Stimulated activated CD8-positive, alpha-beta memory T cell treated with anti-CD3 and anti-CD28 coated beads, Interleukin-4, amount 100 ng/mL, for 1 hour (primary cell): ENCODE measurements at places on chromosomes 5 and 9.

DNA sequence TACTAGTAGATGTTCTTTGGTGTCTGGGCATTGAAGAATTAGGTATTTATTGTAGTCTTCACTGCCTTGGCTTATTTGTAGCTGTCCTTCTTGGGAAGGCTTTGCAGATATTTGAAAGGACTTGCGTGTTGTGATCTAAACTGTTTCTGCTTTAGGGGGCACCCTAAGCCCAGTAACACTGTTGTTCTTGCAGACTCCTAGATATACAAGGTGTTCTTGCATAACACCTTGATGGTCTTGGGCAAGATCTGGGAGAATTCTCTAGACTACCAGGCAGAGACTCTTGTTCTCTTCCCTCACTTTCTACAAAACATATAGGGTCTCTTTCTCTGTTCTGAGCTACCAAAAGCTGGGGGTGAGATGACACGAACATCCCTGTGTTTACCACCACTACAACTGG, 179.1 kb downstream of the FAM170A start:
- no peak for DNase-seq

GRCh38 chr5:54443270-54443669, 12.2 kb upstream of the HSPB3 start:
- DNase-seq: no peak

GRCh38 chr5:1851290-1851934, 31.3 kb downstream of the IRX4 start:
- DNase-seq: no peak

- no peak for DNase-seq
Measured at GRCh38 chr9:84778570-84778969, 109.0 kb downstream of the NTRK2 start.

- DNase-seq: no peak
Measured at GRCh38 chr5:132812123-132812765, 858 bp upstream of the SOWAHA start.

- DNase-seq: no peak
Measured at GRCh38 chr5:112529525-112529924, 110.4 kb upstream of the EPB41L4A start.

DNA sequence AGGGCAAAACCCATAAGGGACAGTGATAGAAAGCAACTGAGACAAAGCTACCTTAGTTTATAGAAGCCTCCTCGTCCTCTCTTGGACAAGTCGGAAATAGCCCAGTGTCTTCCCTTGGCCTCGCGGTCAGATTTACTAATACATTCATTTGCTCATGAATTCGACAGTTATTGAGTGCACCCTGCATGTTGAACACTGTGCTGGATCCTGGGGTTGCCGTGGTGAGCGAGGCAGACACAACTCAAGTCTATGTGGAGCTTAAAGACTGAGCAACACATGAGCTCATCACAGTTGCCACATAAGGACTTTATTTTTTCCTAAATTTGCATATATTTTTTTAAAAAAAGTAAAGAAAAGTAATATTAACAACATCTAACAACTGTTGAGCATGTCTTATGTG, 411.1 kb upstream of the ITGA1 start:
- DNase-seq: no peak

DNA sequence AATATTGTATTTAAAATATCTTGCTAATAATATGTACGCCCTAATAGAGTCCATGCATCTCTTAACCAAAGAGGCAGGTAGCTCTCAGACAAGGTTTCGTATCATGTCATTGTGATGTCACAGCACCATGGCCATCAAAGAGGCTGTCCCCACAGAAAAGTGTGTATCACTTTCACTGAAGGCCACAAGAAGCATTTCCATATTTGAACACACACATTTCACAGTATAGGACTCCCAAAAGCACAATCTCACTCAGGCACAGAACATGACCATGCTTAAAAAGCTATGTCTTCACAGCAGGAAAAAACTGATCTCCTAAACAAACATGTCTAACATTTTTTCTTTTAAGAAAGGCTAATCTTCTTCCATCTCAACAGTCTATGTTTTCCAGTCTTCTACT, 133.8 kb downstream of the DENND1A start:
- DNase-seq: no peak

- no peak for DNase-seq
Measured at GRCh38 chr5:11105696-11106095, 344.7 kb upstream of the DAP start.

GRCh38 chr9:115883467-115884329, 269.9 kb upstream of the PAPPA start:
- DNase-seq: no peak

GRCh38 chr9:82108941-82109340, 120.4 kb downstream of the SPATA31D1 start:
- no peak for DNase-seq

GRCh38 chr5:109697339-109697738, 7.6 kb downstream of the MAN2A1 start:
- DNase-seq: no peak

- DNase-seq: no peak
Measured at GRCh38 chr9:38437193-38437823, 13.1 kb upstream of the IGFBPL1 start.

DNA sequence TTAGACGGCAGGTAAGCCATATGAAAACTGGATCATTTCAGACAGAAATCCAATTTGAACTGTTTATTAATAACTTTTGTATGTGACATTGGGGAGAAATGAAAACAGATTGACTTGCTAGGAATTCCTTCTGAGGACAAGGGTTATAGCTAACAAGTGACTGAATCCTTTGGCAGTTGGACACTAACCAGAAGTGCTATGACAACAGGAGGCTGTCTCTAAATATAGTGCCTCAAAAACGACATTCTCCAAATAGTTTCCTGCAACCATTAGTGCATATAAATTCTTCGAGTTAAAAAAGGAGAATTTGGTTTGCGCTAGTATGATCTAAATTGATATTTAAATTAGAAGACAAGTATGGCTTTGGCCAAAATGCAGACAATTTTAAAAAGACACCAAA, 338.6 kb downstream of the PTPRD start:
- no peak for DNase-seq

DNA sequence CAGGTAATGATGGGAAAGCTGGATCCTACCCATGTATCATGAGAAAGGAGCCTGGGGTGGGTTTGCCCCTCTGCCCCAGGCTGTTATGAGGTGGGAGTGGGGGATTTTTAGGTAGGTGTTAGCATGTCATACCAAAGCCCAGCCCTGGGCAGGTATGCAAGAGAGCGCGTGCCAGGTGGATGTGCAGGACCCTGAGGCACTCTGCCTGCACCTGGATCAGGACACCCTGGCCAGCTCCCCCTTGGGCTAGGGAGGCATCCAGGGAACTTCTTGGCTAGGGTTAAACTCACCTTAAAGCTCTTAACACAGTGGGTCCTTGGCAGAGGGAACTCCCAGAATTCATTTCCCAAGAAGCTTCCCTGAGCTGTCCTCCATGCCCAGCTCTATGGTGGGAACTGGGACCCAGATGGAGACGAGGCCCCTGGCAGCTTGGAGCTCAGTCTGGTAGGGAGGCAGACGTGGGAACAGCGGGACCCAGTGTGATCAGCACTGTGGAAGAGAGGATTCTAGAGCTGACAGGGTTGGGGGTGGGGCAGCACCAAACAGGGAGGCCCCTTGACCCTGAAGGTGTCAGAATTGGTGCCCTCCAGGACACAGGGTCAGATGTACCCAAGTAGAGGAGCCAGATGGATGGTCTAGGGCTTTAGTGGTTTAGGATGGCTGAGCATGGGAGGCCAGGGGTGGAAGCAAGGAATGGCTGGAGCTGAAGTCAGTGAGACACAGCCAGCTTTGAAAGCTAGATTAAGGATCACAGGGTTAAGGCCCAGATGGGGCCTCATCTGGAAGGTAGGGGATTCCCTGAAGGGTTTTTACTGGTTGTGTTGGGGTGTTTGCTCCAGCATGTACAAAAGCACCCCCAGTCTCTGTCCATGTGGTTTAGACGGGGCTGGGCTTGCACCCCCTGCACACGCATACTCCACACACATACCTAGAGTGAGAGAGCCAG, 2.2 kb upstream of the PRR7 start:
- no peak for DNase-seq

GRCh38 chr9:94083384-94083783, 880 bp upstream of the PTPDC1 start:
- no peak for DNase-seq

GRCh38 chr5:75242067-75242466, 5.4 kb upstream of the ANKRD31 start:
- DNase-seq: no peak

GRCh38 chr9:114405294-114406034, 17.7 kb upstream of the AKNA start:
- peak; percentile 61 for DNase-seq

GRCh38 chr5:167479779-167480178, 811.7 kb upstream of the WWC1 start:
- no peak for DNase-seq

DNA sequence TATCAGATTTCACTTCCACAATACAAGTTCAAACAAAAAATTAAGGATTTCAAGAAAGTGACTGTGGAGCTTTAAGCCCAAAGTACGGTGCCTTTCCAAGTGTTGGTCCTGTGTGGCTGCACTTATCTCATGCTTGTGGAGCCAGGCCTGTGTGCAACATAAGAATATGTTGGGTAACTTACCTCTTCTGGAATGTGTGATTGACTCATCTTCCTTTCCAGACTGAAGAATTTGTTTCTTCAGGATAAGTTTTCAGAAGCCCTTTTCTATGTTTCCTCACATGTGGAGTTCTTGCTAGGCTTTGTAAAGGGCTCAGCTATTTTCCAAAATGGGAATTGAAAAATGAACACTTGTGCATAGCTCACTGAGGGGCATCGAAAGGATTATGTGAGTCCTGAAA, 485.1 kb upstream of the PAPPA start:
- no peak for DNase-seq

DNA sequence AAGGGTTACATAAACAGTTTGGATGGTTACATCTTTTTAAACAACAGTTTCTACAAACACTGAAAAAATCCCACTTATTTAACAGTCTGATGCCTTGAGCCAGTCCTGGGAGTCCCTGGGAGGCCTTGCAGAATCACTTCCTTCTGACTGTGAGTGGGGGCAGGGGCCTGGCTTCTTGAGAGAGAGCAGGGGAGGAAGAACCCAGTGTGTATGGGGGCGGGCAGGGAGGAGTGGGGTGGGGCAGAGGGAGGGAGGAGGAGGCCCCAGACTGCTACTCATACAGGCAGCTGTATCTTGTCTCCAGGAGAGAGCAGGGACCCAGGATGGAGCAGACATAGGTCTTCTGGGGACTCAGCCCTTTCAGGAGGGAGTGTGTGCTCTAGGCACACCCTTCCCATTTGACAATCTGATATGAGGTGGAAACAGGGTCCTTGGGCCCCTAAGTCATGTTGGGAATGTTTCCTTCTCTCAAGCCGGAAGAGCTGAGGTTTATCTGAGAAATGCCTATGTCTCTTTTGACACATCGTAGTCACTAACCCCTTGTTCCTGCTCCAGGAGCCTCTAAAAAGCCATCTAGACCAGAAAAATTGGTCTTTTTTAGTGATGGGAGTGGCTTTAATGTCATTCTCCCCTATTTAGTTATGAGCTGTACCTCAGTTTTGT, 52.8 kb downstream of the IRF1 start:
- DNase-seq: no peak

GRCh38 chr5:2007496-2007877, 124.8 kb upstream of the IRX4 start:
- DNase-seq: no peak

- DNase-seq: no peak
Measured at GRCh38 chr5:119864286-119864685, 234.9 kb downstream of the FAM170A start.

DNA sequence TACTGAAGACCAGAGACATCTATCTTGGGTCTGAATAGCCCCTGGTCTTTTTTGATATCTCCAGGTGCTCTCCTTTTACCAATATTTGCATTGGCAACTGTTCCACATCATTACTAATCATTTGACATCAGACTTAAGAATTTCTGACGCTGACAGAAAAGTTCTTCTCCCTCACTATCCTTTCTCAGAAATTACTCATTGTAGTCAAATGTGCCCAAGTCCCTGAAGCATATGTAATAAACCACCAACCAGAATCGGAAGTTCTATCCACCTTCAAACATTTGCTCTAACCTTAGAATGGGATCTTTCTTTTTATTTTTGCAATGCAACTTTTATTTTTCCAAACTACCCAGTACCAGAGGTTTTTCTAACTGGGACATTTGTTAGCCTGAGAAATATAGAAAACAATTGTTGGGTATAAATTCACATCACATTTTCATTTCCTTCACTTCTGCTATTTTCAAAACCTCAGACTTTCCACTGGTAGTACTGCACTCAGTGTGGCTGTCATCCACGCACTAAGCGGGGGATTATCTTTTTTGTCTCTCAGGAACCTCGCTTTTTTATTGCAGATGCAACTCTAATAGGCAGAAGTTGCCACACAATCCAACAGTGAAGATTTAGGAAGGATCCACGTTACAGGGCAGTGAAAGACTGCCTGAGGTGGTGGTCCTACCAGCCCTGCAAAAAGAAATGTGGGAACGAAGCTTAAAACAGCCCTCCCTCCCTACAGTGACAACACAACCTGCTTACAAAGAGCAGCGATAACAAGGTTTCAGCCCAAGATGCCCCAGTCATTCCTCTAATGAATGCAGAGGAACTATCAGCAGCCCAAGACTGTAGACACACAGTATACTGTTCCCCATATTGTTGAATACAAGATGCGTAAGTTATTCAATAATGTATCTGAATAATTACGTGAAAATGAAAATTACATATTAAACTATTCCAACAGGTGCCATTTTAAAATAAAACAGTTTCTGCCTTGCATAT, 201.2 kb downstream of the EBF1 start:
- no peak for DNase-seq

- no peak for DNase-seq
Measured at GRCh38 chr5:109411627-109412026, 1.9 kb upstream of the PJA2 start.

DNA sequence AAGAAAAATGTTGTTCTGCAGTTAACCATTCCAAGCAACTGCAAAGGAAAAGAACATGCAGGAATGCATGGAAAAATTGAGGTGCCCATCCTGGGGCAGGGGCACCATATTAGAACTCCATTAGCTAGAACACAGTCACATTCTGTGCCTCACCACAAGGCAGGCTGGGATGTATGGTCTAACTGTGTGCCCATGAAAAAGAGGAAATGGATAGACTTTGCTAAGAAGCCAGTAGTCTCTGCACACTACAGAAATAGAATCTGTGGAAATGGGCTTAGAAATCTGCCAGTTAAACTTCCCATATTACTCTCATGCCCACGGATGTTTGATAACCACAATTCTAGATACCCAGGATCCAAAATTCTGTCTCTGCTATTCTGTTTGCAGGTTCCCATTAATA, 423.8 kb upstream of the SMARCA2 start:
- no peak for DNase-seq

GRCh38 chr9:122364783-122365150, 6.1 kb upstream of the PTGS1 start:
- DNase-seq: no peak
